ENCODE measurements at places on chromosomes 3 and 15.

- DNase-seq = no peak
These were observed 106.4 kb downstream of the MFSD1 start for GRCh38 chr3:158908187-158908734.

DNA sequence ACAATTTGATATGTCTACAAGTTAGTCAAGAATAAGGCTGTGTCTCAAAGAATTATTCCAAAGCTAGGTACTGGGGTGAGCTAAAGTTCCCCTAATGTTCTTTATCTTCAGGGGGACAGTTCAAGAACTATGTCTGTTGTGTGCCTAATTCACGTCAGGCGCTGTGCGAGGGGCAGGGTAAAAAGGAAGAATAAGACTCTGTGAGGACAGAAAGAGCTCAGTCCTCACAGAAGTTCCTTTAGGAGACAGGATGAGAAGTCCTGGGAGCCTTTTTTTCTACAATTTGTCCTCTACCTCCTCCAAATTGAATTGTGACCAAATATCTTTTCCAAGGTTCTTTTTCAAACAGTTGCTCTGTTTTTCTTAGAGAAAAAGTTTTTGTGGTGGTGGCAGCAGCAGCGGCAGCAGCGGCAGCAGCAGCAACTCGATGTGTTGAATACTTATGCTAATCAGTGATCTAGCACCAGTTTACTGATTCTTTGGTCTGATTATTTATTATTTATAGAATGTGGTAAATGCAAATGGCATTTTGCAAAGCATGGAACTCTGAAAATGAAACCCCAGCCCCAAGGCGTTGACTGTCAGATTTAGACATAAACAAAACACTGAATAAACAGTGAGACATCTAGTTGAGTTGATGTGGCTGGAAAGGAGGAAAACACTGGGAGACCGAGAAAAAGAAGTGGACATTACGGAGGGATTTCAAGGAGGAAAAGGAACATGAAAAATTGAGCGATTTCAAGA, 88.6 kb downstream of the GTPBP8 start:
- DNase-seq = no peak

DNA sequence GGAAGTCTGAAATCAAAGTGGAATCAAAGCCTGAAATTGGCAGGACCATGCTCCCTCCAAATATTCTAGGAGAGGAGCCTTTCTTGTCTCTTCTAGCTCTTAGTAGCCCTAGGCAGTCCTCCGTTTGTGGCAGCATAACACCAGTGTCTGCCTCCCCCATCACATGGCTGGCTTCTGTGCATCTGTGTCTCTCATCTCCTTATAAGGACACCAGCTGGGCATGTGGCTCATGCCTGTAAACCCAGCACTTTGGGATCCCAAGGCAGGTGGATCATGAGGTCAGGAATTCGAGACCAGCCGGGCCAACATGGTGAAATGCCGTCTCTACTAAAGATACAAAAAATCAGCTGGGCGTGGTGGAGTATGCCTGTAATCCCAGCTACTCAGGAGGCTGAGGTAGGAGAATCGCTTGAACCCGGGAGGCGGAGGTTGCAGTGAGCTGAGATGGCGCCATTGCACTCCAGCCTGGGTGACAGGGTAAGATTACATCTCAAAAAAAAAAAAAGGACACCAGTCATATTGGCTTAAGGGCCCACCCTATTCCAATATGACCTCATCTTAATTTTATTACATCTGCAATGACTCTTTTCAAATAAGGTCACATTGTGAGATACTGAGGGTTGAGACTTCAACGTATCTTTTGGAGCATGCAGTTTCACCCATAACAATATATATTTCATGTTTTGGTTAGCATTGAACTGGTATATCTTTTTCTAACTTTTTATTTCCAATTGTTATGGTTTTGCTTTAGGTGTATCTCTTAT, 148.0 kb upstream of the TPM1 start:
- DNase-seq = no peak

DNA sequence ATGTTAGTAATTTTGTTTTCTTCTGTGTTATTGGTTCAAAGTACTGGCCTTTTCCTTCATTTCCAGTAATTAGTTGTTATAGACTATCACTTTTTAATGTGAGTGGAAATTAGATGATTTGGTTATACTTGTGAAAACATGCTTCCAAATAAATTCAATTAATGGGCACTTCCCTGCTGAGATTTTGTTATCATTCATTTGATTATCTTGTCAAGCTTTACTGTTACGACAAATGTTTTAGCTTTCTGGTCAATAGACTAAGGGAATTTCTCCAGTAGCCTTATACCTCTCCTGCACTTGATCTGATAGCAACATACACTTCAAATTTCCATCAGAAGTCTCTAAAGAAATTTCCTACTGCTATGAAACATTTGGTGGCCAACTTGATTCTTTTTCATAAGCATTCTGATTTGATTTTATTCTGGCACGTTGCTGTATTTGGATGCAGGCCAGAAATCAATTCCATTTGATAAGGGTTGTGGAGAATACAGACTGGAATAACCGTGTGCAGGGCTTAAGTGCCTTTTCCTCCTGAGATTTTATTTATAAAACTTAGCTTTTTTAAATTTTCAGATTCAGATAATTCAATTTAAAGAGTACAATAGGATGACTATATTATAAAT, 573.8 kb upstream of the NAALADL2 start:
- DNase-seq = no peak

DNA sequence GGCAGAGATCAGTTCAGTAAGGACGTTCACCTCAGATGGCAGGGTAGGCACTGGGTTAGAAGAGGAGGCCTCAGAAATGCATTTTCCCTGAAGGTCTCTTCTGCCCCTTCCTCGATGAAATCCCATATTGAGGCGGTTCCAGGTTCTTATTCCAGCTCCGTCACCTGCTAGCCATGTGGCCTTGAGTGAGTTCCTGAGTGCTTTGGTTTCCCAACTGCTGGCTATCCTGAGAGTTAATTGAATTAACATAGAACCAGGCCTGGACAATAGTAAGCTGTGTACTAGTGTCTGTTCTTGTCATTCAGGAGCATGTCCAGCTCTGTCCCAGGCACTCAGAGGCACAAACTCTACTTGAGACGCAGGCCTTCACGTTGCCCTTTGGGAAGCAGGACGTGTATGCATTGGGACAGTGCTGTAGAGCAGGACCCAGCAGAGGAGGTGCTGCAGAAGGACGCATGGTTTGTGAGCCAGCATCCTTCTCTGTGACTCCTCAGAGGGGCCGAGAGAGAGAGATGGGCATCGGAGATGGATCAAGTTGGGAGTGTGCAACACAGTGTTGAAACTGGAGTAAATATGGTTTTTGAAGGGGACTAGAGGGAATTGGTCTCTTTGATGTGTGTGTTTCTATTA, 114.2 kb downstream of the ASB7 start:
- no peak for DNase-seq

GRCh38 chr15:74328331-74329056, 39.0 kb downstream of the CYP11A1 start:
- no peak for DNase-seq

GRCh38 chr15:75460646-75461045, 9.2 kb upstream of the SIN3A start:
- DNase-seq = peak; percentile 71

DNA sequence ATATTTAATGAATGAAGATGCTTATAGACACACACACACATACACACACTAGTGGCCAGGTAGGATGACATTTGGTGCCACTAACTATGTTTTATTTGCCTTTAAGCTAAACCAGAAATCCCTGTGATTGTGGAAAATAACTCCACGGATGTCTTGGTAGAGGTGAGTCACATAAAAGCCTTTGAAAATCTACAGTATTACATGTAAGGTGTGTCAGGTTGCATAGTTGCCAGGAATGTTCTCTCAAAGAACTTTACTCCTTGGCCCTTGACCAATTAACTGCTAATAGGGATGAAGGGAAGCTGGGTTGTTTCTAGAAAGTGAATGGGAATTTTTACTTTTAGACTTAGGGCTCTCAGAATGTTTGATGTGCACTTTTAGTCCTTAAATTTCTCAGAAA, 9.9 kb downstream of the ZBED2 start:
- peak; percentile 21 for DNase-seq

GRCh38 chr15:48144889-48145288, 24.1 kb downstream of the SLC24A5 start:
- no peak for DNase-seq

DNA sequence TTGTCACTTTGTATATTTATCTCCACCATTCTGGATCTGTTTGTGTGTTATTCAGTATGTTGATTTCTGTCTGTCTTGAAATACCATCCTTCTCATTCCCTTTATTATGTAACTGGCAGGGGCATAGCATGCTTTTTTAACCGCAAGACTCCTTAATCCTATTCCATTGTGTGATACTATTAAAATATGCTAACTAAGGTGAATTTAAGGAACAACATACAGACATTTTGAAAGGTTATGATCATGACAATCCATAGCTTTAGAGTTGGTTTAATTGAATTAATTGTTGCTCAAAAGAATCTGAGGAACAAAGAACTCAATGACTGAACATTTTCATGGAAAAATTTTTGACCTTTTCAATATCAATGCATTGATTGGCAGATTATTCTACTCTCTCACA, 677.3 kb upstream of the ROBO1 start:
- DNase-seq = no peak

DNA sequence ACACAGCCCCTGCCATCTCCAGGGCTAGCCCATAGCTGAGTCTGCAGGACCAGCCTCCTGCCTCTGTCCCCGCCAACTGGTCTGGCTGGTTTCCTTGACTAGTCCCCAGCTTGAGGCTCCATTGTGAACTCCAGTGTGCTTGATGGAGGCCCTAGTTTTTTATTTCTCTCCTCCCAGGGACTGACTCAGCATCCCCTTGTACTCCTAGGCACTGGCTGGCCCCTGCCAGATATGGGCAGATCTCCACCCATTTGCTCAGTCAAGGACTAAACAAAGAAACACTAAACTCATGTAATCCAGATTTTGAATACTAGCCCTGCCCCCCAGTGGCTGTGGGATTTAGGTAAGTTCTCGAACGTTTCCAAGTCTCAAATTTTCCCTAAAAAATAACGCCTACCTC, 415.4 kb upstream of the RORA start:
- no peak for DNase-seq

DNA sequence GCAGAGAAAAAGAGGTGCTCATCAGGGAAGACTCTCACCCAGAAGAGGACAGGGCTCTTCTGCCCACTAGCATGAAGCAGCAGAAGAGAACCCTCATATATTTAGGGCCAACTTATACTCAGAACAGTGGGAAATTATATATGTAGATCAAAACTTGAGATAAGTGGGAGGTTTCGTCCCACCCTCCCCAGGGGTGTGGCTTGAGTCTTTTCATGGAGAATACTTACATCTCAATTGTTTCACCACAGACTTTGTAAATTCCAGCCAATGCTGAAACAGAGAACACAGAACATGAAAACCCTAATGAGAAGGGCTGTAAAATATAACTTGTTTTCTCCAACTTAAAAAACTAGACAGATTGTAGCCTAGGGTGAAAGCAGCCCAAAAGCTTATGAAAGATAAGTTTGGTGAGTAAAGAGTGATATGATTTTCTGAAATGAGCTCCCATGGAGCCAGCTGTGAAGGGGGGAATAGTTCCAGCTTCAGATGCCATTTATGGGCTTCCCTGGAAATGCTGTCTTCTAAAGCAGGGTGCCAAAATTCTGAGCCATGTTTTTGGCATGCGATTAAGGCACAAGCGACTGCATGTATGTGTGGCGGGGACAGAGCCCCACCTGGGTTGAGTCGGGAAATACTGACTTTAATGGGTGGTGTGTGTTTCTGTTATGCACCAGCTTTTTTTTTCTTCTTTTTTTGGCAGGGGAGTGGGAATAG, 92.9 kb downstream of the WDR76 start:
- no peak for DNase-seq

All from HepG2 (cell line).